GOT3 (cell line): ENCODE measurements at places on chromosomes 3 and 15.
A peak's percentile ranks its signal among the peaks of the same experiment; 100 is the strongest.

GRCh38 chr15:100958326-100959065 is 39.3 kb downstream of the LRRK1 start:
- DNase-seq, result no peak

GRCh38 chr3:159186581-159186980 is 384.7 kb downstream of the MFSD1 start:
- DNase-seq, result no peak

DNA sequence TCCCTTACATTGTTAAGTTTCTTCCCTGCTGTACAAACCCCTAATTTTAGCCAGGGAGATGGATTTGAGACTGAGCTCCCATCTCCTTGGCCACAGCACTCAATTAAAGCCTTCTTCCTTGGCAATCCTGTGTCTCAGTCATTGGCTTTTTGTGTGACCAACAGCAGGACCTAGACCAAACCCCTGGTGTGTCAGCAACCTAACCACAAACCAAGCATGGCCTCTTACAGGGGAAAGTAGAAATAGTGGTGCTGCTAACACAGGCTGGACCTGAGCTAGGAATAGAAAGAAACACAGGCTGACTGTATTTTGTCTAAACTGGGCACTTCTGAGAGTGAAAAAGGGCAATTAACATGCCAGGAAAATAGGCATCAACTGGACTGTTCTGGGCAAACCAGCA is 37.9 kb downstream of the PPCDC start:
- DNase-seq, result no peak

- no peak for DNase-seq
Observed at GRCh38 chr3:103077910-103078309, 643.1 kb downstream of the ZPLD1 start.

DNA sequence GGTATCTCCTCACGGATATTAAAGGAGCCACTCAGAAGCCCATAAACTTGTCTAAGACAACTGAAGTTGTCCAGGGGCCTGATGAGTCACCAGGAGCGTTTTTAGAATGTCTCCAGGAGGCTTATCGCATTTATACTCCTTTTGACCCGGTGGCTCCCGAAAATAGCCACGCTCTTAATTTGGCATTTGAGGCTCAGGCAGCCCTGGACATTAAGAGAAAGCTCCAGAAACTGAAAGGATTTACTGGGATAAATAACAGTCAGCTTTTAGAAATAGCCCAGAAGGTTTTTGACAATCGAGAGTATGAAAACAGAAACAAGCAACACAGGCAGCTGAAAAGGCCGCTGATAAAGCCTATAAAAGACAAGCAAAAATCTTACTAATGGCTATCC is 4.1 kb downstream of the DET1 start:
- DNase-seq, result no peak

DNA sequence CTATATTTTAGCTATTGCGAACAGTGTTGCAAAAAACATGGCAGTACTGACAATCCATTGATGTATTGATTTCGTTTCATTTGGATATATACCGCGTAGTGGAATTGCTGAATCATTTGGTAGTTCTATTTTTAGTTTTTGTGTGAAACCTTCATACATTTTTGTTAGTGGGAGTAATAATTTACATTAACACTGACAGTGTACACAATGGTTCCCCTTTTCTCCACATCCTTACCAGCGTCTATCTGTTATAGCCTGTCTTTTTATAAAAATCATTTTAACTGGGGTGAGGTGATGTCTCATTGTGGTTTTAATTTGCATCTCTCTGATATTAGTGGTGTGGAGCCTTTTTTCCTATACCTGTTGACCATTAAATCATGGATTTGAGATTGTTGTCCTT is 392.4 kb upstream of the ALCAM start:
- DNase-seq, result no peak

DNA sequence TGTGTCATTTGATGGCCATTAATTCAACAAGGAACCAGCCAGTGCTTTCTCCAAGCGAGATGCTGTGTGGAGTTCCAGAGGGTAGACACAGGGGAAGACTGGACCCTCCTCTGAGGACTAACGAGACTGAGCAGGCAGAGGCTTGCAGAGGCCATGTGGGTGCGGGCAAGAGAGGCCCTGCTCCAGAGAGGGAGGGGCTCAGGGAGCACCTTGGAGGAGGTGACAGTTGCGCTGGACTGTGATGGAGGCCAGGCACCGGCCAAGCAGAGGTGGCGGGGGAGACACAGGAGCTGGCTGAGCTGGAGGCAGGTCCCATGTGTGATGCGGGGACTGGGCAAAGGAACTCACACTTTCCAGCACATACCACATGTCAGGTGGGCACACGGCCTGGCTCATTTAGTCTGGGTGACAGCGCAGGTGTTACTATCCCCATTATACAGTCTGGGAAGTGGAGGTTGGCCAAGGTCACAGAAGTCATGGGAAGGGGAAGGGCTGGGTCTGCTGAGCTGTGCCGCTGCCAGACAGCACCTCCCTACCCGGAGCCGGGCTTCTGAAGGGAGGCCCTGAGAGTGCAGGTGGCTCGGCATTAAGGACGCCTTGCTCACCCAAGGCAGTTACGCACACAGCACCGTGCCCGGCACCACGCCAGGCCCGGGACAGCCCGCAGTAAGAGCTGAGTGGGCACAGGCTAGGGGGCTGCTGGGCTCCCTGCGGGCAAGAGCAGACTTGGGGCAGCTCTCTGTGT is 3.7 kb downstream of the MELTF start:
- no peak for DNase-seq

- no peak for DNase-seq
Observed at GRCh38 chr3:134928392-134928791, 133.3 kb downstream of the EPHB1 start.

GRCh38 chr3:11576453-11576852 is 67.3 kb downstream of the VGLL4 start:
- DNase-seq, result no peak

- DNase-seq, result no peak
Observed at GRCh38 chr3:185613016-185613415, 26.9 kb downstream of the SENP2 start.

DNA sequence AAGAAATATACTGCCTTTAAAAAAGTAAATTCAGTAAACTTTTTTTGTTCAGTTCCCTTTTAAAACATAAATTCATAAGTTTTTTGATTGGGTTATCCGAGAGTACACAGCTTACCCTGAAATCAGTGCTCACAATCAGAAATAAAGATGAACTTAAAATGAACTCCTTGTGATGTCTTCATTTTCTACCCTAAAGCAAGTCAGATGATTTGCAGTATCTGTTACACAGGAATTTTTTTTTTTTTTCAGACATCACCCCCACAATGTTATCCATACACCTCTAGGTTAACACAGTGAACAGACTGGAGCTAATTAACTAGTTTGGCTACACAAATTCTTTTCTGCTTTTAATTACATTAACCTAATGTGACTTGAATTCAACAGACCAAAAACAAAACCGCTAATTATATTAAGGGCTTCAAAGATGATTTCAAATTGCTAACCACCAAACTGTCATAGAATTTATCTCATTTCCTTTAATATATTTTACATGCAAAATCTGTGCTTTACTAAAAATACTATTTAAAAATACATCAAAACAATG is 1042.0 kb downstream of the ROBO1 start:
- no peak for DNase-seq

DNA sequence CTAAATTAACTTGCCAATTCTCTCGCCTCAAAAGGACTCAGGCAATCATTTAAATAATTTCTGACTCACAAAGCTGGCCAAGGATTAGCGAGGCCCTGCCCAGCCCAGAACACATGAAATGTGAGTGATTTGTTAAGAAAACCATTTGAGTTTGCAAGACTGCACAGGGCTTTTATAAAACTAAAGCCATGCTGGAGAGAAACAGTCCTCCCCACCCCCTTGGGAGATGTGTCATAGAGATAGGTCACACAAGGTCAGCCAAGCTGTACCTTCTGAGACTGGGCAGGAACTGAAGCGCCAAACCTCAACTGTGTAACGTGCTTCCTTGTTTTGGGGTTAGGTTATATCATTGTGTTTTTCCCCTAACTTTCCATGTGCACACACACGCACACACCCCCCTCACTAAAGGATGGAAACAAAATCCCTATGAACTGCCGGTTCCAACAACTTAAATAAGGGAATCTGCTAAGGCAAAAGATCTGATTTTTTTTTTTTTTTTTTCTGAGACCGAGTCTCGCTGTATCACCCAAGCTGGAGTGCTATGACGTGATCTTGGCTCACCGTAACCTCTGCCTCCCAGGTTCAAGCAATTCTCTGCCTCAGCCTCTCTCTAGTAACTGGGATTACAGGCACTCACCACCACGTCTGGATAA is 8.1 kb downstream of the SPATA12 start:
- DNase-seq, result peak; percentile 57
